ENCODE measurements at places on chromosomes 3 and 15. TPM values are rescaled to one million over a fixed set of nuclear protein-coding genes. Genes with fewer than 3 reads are reported as not detected.

DNA sequence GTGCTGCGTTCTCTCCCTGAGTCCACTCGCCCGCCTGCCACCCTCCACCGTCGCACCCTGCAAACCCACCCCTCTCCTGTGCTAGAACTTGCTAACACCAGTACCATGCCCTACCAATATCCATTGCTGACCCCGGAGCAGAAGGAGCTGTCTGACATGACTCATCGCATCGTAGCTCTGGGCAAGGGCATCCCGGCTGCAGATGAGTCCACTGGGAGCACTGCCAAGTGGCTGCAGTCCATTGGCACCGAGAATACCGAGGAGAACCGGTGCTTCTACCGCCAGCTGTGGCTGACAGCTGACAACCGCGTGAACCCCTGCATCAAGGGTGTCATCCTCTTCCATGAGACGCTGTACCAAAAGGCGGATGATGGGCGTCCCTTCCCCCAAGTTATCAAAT lies 4.9 kb upstream of the ALAS1 start:
- H3K27ac ChIP-seq, result no peak overlapping the region
- no peak overlapping the region for H3K4me3 ChIP-seq

DNA sequence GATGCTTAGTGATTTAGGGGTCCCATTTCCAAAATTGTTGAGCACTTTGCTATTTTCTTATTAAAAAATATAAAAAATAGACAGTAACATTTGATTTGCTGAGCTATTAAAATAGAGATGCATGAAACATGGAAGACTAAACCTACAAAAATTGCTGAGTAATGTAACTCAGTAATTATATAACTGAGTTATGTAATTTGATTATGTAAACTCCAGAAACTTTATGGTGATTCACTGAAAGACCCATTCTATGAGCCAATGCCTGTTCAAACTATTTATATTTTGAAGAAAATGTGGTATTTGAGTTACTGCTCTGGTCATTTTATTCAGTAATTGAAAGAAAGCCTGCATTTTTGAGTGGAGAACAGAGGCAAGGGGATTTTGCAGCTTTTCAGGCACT lies 1221.5 kb upstream of the ALCAM start:
- no peaks in the 10 kb centered on the region for H3K36me3 ChIP-seq
- no peak overlapping the region for H3K4me3 ChIP-seq
- H3K27ac ChIP-seq, result no peak overlapping the region
- peaks cover 3% of the 10 kb centered on the region for H3K4me1 ChIP-seq

Gene SLC24A5
- not detected for total RNA-seq

Gene ITGB5
- total RNA-seq, result 256 TPM

DNA sequence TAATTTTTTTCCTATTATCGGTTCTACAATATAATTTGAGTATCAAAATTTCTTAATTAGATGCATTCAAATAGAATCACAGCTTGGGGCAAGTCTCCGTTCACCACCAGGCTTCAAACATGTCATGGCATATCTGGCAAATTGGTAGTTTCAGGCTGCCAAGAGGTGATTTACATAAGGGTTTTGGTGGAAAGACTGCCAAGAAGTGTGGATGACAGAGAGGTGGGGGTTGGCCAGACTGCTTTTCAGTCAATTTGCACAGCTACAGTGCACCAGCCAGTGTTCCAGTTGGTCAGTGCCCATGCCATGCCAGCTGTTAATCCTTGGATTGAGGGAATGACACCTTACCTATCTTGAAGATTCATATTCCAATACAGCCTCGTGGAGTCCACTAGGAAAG lies 8.4 kb upstream of the GSK3B start:
- no peak overlapping the region for H3K4me3 ChIP-seq
- no peak overlapping the region for H3K27ac ChIP-seq
- peaks cover 10% of the 10 kb centered on the region for H3K36me3 ChIP-seq
- no peaks in the 10 kb centered on the region for H3K27me3 ChIP-seq

Gene DAZL
- not detected for total RNA-seq

- H3K27me3 ChIP-seq, result no peaks in the 10 kb centered on the region
- no peaks in the 10 kb centered on the region for H3K36me3 ChIP-seq
- H3K4me1 ChIP-seq, result no peaks in the 10 kb centered on the region
- no peak for DNase-seq
- H3K4me3 ChIP-seq, result no peak overlapping the region
Observed at GRCh38 chr3:88019024-88019423, 39.8 kb downstream of the CGGBP1 start.

Gene PLXNB1
- 168 TPM for total RNA-seq

DNA sequence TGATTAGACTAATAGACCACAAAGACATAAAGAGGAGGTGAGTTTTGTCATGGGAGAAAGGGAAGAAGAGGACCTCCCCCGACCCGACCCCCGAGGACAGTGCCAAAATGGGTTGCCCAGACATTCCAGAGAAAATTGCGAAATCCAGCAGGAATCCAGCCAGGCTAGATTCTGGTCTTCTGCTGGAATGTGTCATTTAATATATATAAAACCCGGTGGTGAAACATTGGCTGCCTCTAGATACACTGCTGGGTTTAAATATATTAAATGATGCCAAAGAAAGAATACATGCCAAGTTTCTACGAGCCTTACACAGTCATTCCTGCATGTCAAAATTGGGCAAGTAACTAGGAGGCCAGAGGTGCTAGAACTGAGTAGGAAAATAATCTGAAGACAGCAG lies 45.3 kb upstream of the SPESP1 start:
- no peaks in the 10 kb centered on the region for H3K36me3 ChIP-seq
- DNase-seq, result peak; percentile 65
- no peak overlapping the region for H3K27ac ChIP-seq
- H3K27me3 ChIP-seq, result no peaks in the 10 kb centered on the region
- H3K4me3 ChIP-seq, result no peak overlapping the region

- no peak overlapping the region for H3K27ac ChIP-seq
- H3K27me3 ChIP-seq, result no peaks in the 10 kb centered on the region
- no peaks in the 10 kb centered on the region for H3K36me3 ChIP-seq
- H3K4me1 ChIP-seq, result no peaks in the 10 kb centered on the region
- no peak overlapping the region for H3K4me3 ChIP-seq
Observed at GRCh38 chr3:41089566-41089965, 109.7 kb upstream of the CTNNB1 start.

Data from endodermal cell (in vitro differentiated cells).